ENCODE measurements at places on chromosomes 1 and 21.
A peak's percentile ranks its signal among the peaks of the same experiment; 100 is the strongest.

DNA sequence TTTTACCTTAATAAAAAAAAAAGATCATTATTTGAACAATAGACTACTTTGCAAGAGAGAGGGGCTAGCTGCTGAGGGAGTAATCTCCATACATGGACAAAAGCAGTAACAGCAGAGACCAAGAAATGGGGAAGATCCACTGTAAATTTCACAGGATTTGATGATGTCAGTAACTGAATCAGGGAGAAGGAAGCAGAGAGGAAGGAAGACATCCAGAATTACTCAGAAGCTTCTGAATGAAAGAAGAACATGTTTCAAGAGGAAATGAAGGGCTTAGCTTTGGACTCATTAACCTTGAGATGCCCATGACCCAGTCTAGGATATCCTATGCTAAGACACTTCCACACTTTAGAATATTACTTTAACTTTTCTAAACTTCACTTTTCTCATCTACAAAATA, 60.4 kb downstream of the SLC44A5 start:
- DNase-seq = no peak

DNA sequence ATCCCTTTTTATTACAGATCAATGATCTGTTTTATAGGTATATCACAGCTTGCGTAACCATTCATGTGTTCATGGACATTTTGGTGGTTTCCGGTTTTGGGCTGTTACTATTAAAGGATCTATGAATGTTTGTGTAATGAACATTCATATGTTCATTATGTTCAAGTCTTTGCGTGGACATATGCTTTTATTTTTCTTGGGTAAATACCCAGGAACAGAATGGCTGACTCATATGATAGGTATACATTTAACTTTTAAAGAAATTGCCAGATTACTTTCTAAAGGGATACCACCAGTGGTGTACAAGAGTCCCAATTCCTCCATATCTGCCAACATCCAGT, 73.7 kb downstream of the SPATA46 start:
- no peak for DNase-seq

GRCh38 chr1:92274939-92275338, 23.8 kb downstream of the GLMN start:
- no peak for DNase-seq

GRCh38 chr1:200977071-200977754, 46.3 kb downstream of the KIF21B start:
- no peak for DNase-seq

- DNase-seq = peak; percentile 75
These were observed 166.8 kb downstream of the HIVEP3 start for GRCh38 chr1:41751804-41752513.

DNA sequence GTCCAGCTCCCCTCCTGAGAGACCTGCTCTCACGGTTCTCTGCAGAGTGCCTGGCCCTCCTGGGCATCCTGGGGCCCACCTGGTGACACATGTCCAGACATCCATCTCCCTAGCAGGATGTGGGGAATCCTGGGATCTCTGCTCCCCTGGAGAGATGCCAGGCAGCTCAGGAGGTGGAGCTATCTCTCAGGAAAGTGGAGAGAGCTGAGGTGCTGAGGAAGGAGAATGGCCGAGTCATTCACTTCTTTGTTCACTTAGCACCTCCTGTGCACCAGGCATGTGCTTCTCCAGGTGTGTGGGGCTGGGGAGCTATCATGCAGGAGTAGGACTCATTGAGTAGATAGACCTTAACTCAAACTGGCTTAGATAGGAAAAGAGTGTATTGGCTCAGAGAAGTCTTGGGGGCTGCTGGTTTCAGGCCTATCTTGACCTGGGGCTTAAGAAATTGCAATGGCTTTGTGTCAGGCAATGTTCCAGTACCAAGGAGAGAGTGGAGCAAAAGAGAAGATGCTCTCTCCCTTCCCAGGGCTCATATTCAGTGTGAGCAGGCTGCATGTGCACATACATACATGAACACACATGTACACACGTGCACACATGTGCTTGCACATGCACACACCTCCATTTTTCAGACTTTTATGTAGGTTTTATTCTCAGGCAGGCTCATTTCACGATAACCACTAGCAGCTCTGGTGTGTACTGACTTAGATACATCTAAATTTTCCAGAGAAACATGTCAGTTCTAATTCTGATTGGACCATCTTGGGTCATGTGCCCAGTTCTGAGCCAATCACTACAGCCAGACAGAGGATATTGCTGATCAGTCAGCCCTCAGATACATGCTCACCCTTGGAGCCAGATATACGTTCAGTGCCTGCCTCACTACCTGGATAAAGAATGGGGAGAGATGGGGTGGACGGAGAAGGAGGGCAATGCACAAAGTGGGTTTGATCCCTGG, 437.6 kb downstream of the PTPRU start:
- no peak for DNase-seq

GRCh38 chr1:62905309-62905708, 121.4 kb downstream of the ATG4C start:
- peak; percentile 18 for DNase-seq

GRCh38 chr1:166813508-166814223, 25.6 kb upstream of the POGK start:
- DNase-seq = no peak

- no peak for DNase-seq
These were observed 29.3 kb downstream of the IFNGR2 start for GRCh38 chr21:33432496-33432895.

GRCh38 chr1:77673716-77674355, 8.6 kb downstream of the ZZZ3 start:
- DNase-seq = no peak

DNA sequence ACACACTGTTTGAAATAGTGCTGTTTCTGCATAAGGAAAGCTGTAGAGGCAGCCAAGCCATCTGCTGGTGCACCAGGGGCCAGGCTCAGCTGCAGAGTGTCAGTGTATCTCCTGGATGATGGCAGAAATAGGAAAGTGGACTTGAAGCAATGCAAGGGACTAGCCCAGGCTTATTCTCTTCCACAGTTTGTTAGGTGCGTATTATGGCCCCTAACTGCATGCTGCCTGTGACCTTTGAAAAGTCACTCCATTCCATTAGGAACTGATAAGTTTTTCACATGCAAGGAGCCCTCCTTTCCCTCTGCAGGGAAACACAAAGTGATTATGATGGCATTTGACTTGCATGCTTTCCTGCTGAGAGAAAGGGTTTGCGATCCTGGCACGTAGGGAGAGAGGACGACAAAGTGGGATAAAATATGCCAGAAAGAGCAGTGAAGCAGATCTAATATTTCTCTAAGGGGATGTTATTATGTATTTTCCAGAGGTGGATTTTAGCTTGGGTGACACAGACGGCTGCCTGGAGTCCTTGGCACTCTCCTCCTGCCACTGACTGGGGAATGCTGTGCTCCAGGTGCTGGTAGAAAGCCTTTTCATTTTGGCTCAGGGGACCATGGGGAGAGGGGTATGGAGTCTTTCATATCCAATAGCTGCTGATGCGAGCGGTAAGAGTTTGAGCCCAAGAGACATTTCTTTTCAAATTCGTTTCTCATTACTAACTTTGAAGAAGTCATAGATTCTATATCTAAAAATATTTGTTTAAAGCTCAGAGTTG, 402.1 kb upstream of the B3GALT2 start:
- no peak for DNase-seq

DNA sequence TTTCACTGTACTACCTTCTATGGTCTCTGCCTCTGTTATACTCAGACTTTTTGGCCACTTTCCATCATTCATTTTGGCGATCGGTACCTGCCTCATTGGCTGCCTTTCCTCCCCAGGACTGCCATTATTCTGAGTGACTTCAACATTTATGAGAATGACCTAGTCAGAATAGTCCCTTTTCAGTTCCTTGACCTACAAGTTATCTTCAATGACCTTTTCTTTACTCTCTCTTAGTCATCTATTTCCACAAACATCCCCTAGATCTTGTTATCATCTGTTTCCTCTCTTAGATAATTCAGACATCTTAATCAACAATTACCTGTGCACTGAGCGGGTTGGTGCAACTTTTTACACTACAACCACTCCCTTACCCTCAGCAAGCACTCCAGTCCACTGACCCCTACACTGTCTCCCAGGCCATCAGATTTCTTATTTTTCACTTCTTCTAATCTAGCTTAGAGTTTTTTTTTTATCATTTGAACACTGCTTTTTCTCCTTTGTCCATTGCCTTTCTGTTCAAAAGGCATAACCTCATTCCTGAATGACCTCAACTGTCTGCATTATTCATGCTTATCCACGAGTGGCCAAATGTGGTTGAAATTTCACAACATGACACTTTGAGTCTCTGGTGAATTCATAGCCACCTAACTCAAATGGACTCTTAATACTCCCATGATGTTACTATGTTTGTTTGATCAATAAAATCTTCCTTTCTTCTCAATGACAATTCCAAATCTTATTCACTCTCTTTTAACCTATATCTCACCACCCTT, 112.7 kb downstream of the HMCN1 start:
- peak; percentile 76 for DNase-seq

DNA sequence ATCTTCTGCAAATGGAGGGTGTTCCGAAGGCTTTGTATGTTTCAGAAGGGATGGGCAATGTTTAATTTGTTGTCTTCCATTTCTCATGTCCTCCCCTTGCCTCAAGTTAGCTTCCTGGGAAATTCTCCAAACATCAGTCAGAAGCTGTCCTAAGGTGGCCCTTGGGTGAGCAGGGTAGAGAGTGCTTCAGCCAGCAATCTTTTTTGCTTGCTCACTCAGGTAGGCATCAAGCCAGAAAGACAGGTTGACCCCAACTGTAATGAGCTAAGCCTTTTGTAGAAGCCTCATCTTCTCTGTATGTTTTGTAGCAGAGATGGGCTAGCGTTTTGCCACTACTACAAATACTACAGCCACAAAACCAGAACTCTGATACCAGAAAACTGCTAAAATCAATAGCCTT, 321.5 kb upstream of the FAM78B start:
- DNase-seq = no peak

GRCh38 chr21:16424331-16424751, 694.6 kb downstream of the USP25 start:
- DNase-seq = no peak

GRCh38 chr1:17922833-17923232, 167.7 kb downstream of the ACTL8 start:
- no peak for DNase-seq

DNA sequence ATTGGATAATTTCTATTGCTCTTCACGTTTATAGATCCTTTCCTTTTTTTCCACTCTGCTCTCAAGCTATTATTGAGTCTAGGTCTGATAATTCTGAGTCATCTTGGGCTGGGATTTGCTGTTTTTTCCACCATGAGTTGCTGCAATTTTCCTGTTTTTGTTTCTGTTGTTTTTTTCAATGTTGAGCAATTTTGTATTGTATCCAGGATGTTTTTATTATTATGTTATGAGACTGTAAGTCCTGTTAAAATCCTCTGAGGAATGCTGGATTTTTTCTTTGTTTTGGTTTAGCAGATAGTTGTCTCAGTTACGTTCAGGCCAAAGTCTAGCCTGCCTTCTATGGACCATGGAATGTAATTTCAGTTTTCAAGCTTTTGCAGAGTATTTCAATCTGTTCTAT, 13.0 kb upstream of the SLC35A3 start:
- peak; percentile 13 for DNase-seq

DNA sequence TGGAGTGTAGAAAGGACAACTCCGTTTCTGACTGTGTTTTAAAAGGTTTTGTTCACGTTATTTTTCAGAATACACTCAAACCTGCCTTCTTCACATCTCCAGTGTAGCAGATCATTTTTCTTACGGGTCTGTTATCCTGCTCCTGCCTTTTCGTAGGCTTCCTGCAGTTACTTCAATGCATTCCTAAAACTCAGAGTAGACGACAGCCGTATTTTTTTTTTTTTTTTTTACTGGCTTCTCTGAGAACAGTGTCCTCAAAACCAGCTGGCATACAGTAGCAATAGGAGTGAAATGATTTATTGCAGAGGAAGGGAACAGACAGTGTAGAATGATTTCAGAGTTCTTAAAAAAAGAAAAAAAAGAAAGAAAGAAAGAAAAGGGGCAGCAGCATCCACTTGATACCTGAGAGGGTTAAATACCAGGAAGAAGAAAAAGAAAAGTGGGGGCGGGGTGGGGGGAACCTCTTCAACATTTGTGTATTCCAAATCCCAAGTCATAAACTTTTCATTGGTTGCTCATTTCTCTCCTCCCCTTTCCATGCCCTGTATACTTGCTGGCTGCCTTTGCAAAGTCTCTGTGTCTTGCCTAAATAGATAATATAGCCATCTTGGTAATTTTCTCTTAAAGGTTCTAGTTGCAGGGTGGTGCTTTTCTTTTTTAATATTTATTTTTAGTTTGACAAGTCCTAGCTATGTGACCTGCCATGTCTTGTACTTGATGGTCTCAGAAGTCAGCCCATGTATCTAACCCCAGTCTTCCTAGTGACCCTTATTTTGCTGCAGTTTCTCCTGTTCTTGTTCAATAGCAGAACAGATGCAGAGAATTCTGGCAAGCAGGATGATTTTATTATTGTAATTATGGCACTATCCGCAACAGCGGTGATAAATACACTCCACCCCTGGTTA, 2.8 kb downstream of the TGFB2 start:
- DNase-seq = no peak

GRCh38 chr21:21216047-21216446, 217.8 kb downstream of the NCAM2 start:
- DNase-seq = no peak

GRCh38 chr1:93672477-93673162, 9.0 kb downstream of the BCAR3 start:
- no peak for DNase-seq

DNA sequence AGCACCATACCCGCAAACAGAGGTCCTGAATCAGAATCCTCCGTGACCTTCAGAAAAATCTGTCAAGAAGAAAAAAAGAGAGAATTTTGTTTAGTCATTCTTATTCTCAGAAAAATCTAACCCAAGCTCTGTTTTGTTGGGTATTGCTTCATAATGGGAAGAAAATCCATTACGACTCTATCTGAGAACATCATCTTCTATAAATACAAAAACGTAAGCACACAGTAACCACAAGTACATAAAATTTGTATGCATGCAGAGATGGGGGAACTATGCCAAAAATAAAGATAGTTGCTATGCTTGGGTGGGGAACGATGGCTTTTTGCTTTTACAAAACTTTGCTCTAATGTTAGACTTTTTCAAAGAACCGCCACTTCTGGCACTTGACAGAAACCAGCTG, 84.2 kb downstream of the ABCA4 start:
- DNase-seq = no peak

DNA sequence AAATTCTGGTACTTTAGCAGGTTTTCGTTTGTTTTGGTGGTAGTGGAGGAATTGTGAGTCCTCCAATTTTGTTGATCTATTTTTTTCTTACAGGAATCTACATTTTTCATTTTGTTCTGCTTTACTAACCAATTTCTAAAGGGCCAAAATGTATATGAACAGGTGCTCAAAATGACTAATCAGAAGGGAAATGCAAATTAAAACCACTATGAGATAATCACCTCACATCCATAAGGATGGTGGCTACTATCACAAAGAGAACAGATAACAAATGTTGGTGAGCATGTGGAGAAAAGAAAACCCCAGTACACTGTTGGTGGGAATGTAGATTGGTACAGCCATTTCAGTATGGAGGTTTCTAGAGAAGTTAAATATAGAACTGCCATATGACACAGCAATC, 134.2 kb downstream of the LMO4 start:
- DNase-seq = no peak

GRCh38 chr1:173403996-173404395, 73.1 kb upstream of the PRDX6 start:
- no peak for DNase-seq

GRCh38 chr1:1862905-1863547, 27.9 kb downstream of the GNB1 start:
- no peak for DNase-seq
